SHP77 (cell line): ENCODE measurements at places on chromosomes 2 and 18.

- no peak for DNase-seq
Observed at GRCh38 chr2:162798407-162798806, 40.2 kb downstream of the KCNH7 start.

DNA sequence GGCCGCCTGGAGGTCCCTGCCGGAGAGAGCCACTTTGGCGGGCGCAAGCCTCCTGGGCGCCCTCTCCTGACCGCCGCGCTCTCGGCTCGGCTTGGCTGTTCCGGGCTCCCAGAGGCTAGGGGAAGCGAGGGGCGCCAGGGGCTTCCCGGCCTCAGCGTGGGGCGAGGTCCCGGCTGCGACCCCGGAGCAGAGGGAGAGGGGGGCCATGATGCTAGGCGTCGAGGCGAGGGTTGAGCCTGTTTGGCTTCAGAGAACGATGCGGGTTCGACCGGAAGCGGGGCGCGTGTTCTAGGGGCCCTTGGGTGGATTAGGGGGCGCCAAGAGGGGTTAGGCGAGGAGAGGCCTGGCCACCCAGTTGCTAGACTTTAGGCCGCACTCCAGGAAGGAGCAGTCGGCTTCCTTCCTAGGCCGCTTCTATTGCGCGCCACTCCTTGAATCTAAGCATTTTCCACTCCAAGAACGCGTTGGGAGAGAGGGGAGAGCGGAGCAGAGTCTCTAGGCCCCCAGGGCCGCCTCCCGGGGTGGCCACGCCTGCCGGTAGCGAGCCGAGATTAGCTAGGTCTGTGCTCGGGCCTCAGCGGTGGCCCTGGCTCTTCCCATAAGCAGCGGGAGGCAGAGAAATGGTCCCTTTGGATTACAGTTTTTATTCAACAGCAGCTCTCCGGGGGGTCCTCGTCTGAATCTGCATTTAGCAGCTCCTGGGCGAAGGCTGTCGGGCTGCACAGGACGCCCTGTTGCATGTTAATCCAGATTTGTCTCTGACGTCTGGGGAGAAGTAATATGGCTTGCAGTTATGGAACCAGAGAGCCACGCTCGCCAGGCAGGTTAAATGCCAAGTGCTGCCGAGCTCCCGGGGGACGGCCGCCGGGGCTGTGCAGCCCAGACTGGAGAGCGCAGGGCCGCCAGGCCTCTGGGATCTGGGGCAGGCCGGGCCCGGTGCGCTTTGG is 11.3 kb downstream of the MEIS1 start:
- no peak for DNase-seq

- peak; percentile 42 for DNase-seq
Observed at GRCh38 chr2:186590759-186591505, 1.1 kb downstream of the ITGAV start.

DNA sequence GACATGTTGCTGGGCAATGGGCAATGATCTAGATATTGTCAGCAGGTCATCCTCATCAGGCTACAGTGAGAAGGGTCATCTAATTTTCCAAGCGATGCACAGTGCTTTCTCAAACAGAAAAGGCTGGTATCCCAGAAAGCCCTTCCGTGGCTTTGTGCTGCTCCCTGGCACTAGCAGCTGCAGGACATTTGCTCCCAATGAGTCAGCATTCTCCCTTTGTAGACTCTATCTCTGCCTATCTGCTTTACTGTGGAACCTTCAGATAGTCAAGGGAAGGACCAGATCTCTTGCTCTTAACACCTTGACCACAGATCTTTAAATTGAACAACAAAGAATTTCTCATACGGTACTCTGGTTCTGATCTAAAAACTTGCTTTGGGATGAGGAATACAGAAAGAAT is 101.4 kb downstream of the CDH2 start:
- DNase-seq: peak; percentile 75

DNA sequence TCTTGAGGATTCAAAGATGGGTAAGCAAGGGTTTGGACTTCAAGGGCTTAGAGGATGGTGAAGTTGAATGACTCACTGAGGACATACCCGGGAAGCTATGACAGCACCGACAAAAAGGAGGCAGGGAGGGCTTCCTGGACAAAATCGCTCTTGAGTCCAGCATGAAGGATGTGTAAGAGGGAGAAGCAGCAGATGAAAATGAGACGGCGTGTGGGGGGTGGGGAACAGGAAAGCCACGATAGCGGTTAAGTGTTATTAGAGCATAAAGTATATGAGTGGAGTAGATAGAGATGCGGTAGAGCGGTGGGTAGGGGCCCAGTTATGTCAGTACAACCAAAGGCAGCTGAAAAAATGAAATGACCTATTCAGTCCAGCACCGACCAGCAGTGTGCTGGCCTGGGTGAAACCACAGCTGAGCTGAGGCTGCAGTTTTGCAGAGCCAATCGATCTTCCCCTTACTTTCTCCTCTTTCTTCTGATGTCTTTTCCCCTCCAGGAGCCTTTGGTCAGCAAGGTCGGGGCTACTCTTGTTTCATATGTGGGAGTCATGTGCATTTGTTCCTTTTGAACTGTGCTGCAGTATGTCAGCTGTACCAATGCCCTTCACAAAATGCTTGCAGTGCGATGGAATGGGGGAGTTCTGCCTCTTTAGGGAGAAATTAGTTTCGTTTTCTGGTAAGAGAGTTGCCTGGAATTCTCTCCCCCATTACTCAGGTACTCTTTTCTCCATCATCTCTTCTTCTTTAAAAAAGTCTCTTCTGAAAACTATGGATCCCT is 2.0 kb upstream of the THUMPD2 start:
- no peak for DNase-seq

DNA sequence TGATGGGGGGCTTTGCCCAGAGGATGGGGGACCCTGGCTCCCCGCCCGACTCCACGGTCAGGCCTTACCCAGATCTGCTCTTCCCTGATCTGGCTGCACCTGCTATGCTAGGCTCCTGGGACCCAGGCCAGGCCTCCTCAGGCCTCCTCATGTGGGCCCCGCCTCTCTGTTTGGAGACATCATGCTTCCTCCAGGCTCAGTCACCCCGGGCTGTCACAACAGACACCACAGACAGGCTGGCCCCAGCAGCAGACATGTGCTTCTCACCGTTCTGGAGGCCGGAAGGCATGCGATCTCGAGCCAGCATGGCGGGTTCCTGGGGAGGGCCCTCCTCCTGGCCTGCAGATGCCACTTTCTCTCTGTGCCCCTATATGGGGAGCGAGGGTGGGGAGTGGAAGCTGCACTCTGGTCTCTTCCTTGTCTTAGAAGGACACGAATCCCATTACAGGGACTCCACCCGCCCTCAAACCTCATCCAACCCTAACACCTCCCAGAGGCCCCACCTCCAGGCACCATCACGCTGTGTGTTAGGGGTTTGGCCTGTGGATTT is 10.8 kb upstream of the NEU4 start:
- no peak for DNase-seq

GRCh38 chr2:196712867-196713266 is 73.4 kb downstream of the CCDC150 start:
- no peak for DNase-seq

DNA sequence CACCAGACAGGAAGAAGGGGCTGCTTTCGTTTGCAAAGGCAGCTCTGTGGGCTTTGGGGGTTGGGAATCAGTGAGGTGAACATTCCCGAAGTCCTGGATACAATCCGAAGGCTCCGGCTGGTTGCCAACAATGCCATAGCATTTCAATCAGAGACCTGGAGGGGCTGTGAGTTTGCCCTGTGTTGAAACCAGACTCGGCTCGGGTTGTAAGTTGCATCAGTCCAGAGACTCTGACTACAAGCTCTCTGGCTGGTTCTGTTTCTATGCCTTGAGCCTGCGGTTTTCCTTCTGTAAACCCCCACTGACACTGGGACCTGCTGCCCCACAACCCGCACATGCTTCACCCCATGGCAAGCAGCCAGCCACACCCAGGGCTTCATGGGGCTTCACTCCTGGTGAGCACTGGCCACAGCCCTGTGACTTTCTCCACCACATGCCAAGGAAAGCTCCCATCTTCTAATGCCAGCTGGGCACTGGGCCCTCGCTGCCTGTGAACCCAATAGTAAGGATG is 85.7 kb upstream of the ODC1 start:
- DNase-seq: no peak

- no peak for DNase-seq
Observed at GRCh38 chr2:153464395-153464794, 14.2 kb downstream of the RPRM start.

DNA sequence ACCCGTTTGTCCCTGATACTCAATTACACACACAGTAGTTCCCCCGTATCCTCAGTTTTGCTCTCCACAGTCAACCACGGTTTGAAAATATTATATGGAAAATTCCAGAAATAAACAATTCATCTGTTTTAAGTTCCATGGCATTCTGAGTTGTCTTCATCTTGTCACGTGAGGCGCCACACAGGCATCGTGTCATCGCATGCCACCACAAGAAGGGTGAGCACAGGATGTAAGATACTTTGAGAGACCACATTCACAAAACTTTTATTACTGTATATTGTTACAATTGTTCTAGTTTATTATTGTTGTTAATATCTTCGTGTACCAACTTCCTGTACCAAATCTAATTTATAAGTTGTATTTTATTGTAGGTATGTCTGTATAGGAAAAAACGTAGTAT is 17.7 kb downstream of the ADNP2 start:
- DNase-seq: no peak

GRCh38 chr2:25230198-25230947 is 62.0 kb upstream of the POMC start:
- DNase-seq: peak; percentile 18

GRCh38 chr2:98240786-98241398 is 105.4 kb upstream of the CNGA3 start:
- DNase-seq: no peak

DNA sequence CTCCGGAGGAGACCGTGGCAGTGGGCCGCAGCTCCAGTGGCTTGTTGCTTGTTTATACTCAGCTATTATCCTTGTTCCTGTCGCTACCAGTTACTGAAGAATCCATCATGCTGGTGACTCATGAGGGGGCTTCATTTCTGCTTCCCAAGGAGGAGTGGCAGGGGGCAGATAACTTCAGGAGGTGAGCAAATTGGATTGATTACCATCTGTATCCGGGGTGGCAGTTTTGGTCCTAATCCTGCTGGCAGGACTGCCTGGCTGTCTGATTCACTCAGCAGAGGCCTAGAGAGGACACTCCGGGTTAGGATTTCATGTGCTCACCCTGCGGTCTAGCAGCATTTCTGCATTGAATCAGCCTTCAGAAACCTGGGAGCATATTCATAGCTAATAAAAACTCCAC is 230.0 kb downstream of the ACTR3 start:
- DNase-seq: no peak

DNA sequence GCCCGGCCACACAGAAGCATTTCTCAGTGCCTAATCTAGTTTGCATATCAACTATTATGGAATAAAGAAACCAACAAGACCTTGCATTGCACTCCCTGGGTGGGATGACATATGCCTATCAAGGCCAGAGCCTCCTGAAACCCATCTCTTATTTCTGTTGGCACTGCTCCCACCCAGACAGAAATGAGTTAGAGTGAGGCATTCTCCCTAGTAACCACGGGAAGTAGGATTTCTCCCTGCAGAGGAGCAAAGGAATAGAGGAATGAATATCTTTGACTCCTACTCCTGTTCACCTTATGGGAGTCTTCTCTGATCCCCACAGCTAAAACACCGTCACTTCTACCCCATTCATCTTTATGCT is 24.2 kb upstream of the SCYGR1 start:
- no peak for DNase-seq

GRCh38 chr2:205010196-205010595 is 464.9 kb downstream of the PARD3B start:
- no peak for DNase-seq

DNA sequence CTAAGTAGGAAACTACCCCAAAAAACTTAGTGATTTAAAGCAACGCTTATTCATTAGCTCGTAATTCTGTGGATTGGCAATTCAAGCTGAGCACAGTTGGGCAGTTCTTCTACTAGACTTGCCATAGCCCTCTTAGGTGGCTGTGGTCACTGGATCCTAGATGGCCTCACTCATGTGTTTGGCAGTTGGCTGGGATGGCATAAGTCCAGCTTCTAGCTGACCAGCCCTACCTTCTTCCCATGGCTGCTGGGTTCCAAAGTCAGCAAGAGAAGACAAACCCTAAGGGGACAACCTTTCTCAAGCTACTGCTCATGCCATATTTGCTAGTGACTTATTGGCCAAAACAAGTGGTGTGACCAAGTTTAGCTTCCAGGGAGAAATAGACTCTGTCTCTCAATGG is 95.3 kb downstream of the COPS8 start:
- no peak for DNase-seq

DNA sequence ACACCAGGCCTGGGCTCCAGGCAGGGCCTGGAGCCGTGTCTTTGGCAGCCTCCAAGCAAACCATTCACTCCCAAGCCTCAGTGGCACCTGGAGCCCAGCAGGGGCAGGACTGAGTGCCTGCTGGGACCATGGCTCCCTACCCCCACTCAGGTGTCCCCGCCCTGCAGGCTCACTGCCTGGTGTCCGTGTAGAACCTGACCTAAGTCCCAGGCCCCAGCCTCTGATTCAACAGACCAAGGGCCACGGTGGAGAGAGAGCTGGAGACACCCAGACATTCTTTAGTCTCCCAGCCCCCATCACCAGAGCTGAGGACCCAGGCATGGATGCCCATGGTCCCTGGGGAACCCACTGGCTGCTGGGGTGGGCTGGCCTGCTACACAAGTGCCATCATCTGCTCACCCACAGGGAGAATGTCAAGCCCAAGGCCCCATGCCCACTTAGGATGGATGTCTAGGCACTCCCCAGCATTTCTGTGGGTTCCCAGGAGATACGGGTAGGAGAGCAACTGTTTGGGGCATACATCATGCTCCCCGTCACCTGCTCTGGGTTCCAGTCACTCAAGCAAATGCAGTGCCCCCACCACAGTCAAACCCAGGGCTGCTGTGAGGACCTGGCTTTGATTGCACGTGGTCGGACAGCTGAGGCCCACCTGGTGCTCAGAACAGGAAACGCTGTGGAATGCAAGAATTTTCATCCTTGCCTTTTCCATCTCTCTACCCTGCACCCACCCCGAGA is 42.9 kb upstream of the ATG16L1 start:
- no peak for DNase-seq

- no peak for DNase-seq
Observed at GRCh38 chr2:12173271-12173942, 427.0 kb downstream of the LPIN1 start.

DNA sequence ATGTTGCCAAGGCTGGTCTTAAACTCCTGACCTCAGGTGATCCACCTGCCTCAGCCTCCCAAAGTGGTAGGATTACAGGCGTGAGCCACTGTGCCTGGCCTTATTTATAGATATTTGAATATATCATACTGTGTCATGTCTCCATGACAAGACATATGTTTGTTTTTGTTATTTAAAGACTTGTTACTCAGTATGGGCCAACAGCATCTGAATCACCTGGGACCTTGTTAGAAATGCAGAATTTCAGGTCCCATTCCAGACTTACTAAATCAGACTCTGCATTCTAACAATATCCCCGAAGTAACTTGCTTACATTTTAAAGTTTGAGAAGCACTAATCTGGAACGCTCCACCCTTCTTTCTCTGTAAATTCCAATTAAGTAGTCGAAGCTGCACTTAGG is 33.2 kb downstream of the RPE start:
- no peak for DNase-seq

- no peak for DNase-seq
Observed at GRCh38 chr2:12223732-12224131, 477.3 kb downstream of the LPIN1 start.

DNA sequence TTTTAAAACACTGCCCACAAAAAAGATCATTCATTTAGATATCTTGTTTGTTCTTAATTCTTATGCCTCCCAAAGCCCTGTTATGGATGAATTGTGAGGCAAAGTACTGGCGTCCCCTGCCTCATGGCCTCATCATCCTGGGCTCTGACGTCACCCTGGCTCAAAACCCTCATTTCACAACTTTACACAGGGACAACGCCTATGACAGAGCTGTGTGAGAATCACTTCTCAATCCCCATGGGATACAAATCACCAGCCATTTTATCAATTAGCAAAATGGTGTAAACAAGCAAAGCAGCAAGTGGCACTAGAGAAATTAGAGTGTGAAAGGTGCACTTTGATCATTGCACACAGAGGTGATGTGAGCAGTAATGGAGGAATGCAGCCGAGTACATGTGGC is 16.6 kb downstream of the FHOD3 start:
- no peak for DNase-seq
